Activated CD4-positive, alpha-beta T cell treated with anti-CD3 and anti-CD28 coated beads, Interleukin-2, amount 10 ng/mL, durations not matched to agents 7 days and 5 days (primary cell): ENCODE measurements at places on chromosomes 7 and 10. TPM values are rescaled to one million over a fixed set of nuclear protein-coding genes. Genes with fewer than 3 reads are reported as not detected.

- no peak for DNase-seq
Observed at GRCh38 chr7:139867847-139868246, 38.8 kb downstream of the TBXAS1 start.

DNA sequence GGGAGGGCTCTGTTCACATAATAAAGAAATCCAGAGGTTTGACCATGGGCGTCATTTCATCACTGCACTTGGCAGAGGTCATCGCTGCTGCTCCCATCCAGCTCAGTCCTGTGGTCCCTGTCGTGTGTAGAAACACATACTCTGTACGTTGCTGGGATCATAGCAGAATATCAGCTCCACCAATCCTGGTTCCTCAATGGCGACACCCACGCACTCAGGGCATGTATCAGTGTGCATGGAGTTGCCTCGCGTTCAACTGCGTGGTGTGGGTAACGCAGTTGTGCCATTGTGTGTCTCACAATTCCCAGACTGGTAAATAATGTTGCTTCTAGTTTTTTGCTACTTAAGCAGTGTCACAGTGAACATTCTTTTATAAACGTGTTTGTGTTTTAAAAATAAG lies 111.1 kb downstream of the LHPP start:
- no peak for DNase-seq

DNA sequence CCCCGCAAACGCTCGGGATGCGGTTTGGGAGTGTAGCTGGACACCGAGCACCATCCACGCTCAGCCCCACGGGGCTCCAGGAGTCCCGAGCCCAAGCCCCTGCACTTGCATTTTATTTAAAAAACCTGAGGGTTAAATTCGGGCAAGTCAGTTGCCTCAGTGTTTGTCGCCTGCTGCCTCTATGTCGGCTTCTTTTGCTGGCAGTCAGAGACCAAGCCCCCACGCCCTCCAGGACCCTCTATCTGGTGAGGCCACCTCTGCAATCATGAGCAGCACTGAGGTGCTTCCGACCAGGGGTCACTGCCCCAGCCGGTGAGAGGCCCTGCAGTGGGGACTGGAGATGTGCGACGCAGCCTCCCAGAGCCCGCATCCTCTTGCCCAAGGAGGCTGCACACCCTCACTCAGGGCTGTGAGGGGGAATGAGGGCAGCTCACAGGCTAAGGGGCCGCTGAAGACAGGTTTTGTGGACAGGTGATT lies 13.3 kb upstream of the ZNF273 start:
- no peak for DNase-seq

Gene PAX4
- total RNA-seq, result not detected

DNA sequence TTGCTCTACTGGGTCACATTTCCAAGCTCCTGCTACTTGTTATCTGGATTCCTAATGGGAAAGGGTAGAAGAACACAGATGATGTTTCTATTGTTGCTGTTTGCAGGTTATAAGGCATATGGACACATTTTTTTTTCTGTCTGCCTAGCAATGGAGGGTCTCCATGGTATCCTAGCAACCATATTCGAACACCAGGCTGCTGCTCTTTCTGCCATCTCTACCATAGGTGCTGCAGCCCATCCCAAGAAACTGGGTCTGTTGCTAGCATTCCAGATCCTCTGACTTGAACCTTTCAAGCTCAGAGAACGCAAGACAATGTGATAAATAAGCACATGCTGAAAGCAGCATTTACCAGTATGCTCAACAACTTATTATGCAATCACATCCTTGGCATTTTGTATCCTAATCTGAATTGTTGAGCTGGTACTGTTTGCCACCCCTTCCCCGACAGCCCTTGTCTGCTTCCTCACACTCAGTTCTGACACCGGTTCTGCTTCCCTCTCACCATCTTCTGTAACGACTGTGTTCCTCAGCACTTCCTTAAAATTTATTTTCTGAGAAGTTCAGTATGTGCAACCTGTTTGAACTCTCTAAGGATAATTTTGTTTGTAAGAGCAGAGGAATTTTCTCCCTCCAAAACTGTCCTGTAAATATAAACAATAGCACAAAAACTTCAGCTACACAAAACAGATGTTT lies 6.2 kb downstream of the PRKG1 start:
- DNase-seq, result no peak

Gene RNLS
- total RNA-seq, result 1.2 TPM

- DNase-seq, result no peak
Observed at GRCh38 chr7:133023370-133024071, 58.4 kb downstream of the CHCHD3 start.
